ENCODE measurements at places on chromosomes 16 and 17.

DNA sequence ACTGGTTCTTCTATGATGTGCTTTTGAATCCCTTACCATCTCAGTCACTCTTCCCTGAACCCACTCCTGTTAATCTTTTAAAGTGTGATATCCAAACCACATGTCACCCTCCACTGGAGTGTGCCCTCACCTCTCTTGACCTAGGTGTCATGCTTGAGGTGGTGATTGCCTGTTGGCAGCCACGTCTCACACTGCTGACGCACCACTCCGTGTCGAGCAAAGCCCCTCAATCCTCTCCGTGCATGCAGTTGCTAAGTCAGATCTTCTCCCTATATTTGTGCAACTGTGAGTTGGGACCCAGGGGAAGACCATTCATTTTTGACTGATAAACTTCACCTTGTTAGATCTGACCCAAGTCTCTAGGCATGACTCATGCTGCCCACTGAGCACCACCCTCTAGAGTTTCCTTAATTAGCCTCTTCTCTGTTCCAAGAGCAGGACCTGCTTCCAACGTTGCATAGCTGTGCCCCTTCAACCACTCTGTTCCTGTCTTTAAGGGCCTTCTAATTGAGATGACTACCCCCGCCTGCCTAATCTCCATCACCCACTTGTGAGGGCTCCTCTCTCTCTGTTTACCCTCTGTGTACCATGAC, 2.7 kb downstream of the MYH13 start:
- DNase-seq = no peak

DNA sequence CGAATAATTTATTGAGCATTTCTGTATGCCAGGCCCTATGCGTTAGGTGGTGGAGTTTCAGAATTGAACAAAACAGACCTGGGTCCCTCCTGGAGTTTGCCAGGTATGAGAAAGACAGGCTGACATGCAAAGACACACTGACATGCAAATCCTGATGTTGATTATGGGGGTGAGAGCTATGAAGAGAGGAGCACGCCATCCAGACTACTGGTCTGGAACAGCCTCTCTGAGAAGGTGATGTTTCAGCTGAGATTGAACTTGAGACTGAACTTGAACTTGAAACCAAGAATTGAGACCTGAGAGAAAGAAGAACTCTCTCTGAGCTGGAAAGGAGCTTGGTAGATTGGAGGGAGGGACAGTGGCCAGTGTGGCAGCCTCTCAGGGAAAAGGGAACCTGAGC, 14.2 kb upstream of the CACNG4 start:
- DNase-seq = no peak

DNA sequence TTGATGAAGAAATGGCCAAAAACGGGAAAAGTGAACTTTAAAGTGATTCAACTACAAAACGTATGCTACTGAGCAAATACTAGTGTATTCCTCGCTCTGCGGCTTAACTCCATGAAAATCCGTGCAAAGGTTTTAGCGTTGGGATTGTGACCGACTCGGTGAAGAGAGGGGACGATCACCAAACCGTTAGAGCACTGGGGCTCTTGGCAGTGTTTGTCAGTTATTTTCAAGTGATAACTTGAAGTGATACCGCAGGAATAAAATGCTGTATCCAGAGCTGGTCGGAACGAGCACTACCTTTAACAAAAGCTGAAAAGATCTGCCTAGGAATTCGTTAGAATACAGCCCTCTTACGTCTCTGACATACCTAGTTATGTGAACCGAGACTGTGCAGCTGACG, 773 bp upstream of the PPM1D start:
- DNase-seq = no peak

DNA sequence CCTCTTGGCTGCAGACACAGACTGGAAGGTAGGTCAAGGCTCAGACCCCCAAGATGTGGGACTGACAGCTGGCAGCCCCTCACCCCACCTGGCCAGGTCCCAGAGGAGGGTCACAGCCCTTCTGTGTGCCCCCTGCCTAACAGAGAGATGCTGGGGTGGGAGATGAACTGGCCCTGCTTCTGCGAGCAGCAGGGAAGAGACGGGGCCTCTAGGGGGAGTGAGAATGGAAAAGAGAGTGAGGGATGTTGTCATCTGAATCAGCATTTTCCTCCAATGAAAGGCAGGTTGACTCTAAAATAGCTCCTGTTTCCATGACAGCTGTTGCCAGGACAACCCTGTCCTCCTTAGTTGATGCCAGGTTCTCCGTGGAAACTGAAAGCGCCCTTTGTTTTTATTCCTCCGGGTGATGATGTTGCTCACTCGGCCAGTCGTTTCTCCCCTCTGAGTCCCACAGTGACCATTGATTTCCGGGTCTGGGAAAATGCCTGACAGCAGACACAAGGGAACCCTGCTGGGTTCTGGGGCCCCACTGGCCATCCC, 4.9 kb upstream of the NDRG4 start:
- DNase-seq = peak; percentile 40

DNA sequence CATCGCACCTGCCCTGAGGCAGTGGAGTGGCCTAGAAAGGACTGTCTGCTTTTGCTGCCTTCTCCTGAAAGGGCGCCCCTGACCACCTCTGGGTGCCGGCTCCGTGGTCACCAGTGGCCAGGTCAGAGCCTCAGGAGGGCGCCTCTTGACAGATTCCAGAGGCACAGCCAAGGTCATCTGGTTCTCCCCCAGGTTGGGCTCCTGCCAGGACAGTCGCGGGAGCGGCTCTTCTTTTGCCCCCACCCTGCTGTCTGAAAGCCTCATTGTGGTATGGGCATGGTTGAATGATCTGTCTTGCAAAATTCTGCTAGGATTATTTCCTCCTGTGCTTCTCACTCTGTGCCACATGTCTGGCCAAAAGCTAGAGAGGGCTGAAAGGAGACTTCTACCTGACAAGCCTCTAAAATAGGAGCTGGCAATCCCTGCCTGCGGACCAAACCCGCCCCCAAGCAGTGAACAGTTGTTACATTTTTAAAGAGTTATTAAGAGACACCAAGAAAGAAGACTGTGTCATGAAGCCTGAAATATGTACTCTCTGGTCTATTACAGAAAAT, 82.8 kb downstream of the SNX29 start:
- DNase-seq = no peak

- no peak for DNase-seq
Measured at GRCh38 chr16:23229714-23230113, 47.2 kb downstream of the SCNN1G start.

GRCh38 chr17:2263183-2264066, 40.2 kb downstream of the SMG6 start:
- DNase-seq = no peak

GRCh38 chr17:56735842-56736241, 97.9 kb downstream of the C17orf67 start:
- no peak for DNase-seq

DNA sequence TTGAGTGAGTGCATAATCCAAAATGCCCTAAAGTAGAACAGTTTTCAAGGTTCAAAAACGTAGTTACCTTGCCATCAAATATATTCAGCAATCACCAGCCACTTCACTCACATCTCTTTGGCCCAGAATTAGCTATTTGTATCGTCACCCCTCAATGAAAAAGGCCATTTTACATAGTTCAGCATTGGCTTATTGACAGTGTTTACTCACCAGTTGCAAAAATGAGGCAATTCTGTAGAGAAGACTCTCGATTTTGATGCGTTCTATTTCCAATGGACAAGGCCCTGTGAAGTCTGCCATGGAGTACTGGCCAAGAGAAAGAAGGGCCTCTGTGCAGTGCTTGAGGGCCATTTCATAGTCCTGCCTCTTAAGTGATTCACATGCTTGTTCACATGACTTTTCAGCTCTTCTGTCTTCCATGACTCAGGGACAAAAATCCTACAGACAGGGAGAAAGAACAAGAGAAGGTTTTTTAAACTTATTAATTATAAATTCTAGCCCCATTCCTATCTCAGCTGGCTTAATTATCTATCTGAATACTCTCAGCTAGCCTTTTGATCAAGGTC, 26.5 kb downstream of the HELZ start:
- no peak for DNase-seq

DNA sequence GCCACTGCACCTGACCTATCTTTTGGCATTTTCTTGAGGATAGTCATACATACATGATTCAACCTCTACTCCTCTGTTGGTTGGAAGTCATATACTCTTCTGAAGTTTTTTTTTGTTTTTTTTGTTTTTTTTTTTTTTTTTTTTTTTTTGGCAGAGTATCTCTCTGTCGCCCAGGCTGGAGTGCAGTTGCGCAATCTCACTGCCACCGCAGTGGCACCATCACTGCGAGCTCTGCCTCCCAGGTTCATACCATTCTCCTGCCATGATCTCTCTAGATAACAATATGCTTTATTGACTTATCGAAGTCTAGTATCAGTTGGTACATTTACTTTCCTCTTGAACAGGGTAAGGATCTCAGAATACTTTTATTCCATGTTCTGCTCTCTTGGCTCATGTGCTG, 224.2 kb upstream of the WSCD1 start:
- no peak for DNase-seq

DNA sequence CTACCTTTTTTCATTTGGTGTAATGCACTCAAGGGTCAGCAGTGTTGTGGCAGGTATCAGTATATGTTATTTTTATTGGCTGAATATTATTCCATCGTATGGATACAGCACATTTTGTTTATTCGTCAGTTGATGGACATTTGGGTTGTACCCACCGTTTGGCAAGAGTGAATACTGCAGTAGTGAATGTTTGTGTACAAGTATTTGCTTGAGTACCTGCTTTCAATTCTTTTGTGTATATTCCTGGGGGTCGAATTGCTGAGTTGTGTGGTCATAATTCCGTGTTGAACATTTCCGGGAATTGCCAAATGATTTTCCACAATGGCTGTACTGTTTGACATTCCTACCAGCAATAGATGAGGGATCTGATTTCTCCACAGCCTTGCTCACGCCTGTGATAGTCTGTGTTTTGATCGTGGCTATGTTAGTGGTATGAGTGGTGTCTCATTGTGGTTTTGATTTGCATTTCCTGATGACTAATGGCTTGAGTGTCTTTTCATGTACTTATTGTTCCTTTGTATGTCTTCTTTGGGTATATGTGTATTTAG, 108.4 kb downstream of the OR1D5 start:
- DNase-seq = peak; percentile 50

DNA sequence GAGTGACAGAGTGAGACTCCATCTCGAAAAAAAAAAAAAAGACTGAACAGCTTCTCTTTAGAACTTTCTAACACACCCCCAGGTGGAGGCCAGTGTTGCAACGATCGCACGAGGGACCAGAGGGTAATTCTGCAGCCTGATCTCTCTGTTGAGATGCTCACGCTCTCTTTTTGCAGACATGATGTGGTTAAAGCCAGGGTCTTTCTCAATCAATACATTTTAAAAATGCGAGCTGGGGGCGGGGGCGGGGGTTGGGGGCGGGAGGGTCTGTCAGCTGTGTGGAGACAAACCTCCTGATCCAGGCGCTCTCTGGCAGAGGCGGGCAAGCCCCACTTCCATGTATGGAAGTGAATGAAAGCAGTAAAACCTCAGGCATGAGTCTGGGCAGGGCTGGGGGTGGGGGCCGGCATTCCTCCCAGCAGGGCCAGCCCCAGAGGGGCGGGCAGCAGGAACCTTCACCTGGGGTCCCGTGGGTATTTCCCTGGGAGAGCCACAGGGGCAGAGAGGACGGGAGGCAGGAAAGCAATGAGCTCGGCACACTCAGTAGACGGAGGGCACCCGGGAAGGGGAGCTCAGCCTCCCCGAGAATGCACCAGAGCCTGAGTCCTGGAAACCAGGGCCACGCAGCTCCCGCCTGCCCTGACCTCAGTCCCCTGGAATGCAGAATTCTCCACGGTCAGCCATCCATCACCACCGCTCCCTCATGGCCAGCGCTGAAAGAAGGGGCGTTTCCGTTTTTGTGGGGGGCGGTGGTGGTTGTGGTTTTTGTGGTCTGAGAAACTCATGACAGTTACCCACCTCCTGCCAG, 28.0 kb downstream of the NXN start:
- DNase-seq = no peak

DNA sequence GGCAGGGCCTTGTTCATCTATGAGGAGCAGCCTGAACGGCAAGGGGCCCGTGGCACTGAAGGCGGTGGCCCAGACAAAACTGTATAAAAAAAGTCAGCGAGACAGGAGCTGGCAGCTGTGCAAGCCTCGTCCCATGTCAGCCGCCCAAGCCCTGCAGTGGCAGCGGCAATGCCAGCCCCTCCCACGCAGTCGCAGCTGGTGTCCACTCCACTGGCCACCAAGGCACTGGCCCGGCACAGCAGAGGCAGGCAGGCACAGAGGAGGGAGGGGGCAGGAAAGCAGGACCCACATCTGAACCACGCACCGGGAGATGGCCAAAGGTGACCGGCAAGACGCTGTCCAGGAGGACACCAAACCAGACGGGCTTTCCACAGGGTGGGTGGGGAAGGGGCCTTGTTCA, 15.9 kb upstream of the C16orf95 start:
- no peak for DNase-seq

GRCh38 chr17:64148699-64149098, 18.8 kb upstream of the ERN1 start:
- DNase-seq = no peak

- DNase-seq = peak; percentile 51
Measured at GRCh38 chr16:10521681-10522274, 58.6 kb downstream of the EMP2 start.

GRCh38 chr16:86892509-86892908, 314.2 kb downstream of the FOXL1 start:
- DNase-seq = no peak

DNA sequence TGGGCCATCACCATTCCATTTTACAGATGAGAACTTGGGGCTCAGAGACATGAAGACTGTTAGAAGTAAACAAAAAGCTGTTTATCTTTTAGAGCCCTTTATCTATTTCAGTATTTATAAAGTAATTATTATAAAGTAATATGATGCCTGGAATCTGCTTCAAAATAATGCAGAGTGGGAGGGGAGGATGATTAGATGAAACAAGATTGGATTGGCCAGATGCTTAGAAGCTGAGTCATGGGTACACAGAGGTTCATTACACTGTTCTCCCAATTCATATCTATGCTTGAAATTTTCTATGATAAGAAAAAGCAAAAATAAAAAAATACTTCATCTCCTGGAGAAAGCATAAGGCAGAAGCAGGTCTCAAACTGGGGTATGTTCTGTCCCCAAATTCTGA, 29.4 kb downstream of the TOM1L2 start:
- no peak for DNase-seq

- no peak for DNase-seq
Measured at GRCh38 chr17:70318051-70318450, 148.7 kb downstream of the KCNJ2 start.

- peak; percentile 70 for DNase-seq
Measured at GRCh38 chr17:68248891-68249290, 1.0 kb downstream of the AMZ2 start.

GRCh38 chr17:68457168-68457538, at the start of gene WIPI1:
TSS of gene WIPI1 (minus strand) at chr17:68457496. CDS start at chr17:68457421, 75 bp downstream.
- no peak for DNase-seq

DNA sequence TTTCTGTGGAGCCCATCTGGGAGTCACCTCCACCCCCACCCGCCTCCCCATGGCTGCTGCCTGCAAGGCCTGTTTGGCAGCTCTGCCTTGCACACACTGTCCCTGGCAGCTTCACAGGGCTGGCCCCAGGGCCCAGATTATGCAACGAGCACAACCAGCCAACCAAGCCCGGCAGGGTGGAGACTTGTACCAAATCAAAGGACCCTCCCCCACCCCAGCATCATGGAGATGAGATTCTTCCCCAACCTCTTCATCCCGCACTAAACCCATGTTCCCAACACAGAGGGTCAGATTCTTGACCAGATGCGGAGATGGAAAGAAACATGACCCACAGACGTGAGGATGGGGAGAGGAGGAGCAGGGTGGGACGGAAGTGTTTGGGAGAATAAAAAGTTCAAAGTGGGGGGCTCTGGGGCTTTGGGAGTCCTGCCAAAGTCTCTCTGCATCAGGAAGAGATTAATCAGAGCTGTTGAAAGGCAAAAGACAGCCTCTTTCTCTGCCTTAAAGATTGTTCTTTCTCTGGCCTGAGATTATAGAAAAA, 3.8 kb downstream of the SMARCD2 start:
- DNase-seq = no peak
